Activated CD8-positive, alpha-beta memory T cell treated with anti-CD3 and anti-CD28 coated beads for 1 hour (primary cell): ENCODE measurements at places on chromosomes 1 and 21.

DNA sequence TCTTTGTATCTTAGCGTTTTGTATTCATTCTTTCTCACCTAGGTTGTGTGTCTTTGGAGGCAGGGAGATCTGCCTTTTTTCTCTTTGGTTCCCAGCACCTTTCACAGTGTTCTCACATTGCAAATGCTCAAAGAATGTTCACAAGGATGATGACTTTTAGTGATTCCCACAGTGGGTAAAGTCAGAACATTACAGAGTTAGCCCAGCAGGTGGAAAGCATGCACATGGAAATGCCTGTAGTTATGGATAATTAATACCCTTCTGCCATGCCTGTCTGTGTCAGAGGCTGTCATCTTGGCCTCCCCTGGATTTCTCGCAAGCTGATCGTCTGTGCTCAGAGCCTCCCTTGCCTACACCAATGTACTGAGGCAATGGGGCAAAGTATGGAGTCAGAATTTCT, 458.9 kb downstream of the LMO4 start:
- DNase-seq: no peak

GRCh38 chr1:207847116-207847515, 63.8 kb downstream of the CD34 start:
- DNase-seq: no peak

DNA sequence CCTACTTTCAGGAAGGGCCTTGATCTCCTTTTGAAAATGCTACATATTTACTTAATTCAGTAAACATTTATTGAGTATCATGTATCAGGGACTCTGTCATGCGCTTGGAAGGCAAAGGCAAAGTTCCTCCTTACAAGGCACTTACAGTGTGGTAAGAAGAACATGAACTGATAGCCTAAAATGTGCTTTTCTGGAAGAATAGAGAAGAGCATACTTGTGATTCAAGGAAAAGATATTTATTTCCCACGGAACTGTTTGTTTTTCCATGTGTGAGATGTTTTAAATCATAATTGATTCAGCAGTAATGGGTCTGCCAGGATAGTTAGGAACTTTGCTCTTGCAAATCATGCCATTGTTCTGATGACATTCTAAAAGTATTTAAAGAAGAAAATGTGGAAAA, 110.1 kb upstream of the ZNHIT6 start:
- no peak for DNase-seq

DNA sequence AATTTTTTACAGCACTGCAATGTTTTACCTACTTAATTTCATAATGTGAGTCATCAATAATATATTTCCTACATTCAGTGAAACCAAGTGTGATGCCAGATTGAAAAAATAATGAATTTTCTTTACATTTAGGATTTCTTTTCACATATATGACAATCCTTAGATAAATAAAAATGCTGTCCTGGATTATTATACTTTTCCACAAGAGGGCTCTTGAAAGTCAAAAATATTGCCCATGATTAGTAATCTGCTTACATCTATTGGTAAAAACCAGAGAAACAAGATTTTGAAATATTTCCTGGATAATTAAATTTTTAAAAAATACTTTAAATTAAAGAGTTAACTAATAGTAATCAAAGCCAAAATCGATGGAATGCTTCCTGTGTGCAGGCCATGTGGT, 86.8 kb upstream of the PLPPR4 start:
- DNase-seq: no peak

DNA sequence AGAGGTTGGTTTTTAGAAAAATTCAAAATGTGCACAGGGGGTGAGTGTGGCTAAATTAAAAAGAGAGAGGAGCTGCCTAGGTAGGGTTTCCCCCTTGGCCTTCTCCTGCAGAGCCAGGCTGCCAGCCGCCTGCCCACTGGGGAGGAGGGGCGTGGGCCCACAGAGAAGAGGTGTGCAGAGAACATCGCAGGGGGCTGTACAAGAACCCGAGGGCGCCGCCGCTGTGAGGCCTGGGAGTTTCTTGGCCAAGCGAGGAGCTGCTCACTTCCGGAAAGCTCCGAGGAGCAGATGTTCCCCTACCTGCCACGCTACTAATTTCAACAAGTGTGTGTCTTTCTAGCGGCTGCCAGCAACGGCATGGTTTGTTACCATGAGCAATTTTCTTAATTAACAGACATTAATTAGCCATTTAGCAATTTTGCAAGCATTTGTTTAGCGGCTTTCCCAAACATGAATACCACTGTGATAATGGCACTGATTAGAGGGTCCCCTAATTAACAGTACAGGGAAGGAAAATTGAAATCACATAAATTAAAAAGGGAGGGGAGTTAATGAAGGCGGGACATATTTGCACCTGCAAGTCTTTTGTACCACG, 59.7 kb downstream of the MRPL37 start:
- no peak for DNase-seq

DNA sequence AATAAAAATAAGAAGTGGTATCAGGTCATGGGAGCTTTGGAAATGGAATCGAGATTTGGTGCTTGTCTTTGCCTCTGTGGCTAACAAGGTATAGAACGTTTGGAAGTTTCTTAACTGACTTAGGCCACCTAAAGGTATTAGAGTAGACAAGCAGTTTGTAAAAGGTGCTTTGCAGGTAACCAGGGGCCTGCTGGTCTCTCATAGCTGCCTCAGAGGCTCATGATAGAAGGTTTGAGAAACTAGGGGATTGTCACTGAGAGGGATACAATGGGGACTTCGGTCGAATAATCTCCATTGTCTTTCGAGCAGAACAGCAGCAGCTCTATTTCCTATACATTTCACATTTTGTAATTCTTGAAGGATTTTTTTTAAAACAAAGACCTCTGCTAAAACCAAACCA, 37.6 kb downstream of the C21orf91 start:
- DNase-seq: no peak

- no peak for DNase-seq
Observed at GRCh38 chr1:41980827-41981653, 62.3 kb upstream of the HIVEP3 start.

GRCh38 chr1:221693087-221693486, 48.8 kb downstream of the DUSP10 start:
- no peak for DNase-seq

DNA sequence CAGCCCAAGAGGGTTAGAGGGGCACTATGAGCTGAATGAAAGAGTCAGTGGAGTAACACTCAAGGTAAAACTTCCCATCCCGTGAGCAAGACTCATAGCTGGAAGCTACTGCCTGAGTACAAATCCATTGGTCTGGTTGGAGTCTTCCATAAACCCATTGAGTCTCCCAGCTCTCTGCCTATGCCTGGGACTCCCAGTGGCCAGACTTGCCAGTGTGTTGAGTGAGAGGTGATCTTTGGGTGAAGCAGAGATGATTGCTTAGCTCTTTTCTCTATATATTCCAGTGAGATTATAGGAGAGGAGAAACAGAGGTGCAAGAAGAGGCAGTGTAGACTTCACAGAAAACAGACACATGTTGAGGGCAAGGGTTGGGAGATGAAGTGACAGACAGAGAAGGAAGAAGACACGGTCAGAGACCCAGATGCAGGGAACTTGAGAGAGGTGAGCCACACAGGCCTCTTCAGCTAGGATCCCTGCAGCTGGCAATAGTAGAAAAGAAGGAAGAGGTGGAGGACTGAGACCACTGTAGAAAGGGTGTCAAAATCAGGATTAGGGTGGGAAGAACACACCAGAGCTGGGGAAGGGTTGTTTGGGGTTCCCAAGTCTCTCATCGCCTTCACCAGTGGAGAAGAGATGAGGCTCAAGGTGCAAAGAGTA, 3.7 kb downstream of the FOXD2 start:
- DNase-seq: no peak

DNA sequence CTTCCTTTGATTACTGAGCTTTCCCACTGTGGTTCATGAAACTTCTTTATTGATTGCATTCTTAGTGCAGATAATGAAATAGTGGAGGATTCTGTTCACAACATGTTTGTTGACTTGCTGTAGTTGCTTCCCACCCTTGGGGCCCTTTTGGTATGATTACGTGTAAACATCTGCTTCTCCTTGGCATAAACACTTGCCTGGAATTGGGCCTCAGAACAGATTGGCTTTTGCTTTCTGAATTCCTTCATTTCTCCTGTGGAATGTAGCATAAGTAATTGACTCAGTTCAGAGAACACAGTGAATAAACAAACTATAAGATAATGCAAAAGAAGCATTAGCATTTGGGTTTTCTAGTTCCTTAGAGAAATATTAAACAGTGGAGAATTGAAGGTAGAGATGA, 59.5 kb upstream of the LAMC2 start:
- no peak for DNase-seq

GRCh38 chr1:195576641-195577040, 1031.6 kb downstream of the KCNT2 start:
- DNase-seq: no peak

DNA sequence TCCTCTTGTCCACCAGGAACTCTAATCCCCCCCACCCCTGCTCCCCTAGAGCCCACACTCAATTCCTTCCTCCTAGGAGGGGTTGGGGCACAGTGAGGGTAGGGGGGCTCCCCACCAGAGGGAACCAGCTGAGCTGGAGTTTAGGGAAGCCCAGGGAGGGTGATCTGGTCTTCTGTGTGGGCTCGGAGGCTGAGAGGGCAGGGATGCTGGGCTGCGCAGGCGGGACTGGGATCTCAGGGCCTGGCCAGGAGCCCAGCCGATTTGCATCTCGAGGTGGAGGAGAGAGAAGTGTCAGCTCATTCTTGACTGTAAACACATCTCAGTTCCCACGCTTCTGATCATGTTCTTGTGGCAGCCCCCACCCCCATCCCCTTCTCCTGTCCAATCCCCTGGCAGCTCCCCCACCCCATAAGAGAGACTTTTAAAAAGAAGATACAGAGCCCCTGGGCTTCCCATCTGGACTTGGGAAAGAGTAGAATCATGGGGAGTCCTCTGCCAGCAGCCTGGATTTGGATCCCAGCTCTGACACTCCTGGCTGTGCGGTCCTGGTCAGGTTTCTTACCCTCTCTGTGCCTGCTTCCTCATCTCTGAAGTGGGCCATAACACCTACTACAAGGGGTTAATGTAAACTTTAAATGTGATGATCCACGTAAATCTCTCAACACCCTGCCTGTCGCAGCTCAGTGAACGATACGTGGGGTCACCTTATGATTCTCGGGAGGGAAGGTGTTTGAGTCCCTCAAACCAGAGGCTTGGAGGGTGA, 6.6 kb downstream of the PEAR1 start:
- no peak for DNase-seq

GRCh38 chr1:36464605-36465393, 615 bp upstream of the MRPS15 start:
- DNase-seq: no peak
